AML-193 (cell line): ENCODE measurements at places on chromosomes 7 and 10.

GRCh38 chr7:116342125-116342524 is 131.8 kb downstream of the TES start:
- no peak for DNase-seq

- DNase-seq: no peak
These were observed 94.1 kb downstream of the CHST15 start for GRCh38 chr10:123999261-123999660.

- DNase-seq: no peak
These were observed 55.2 kb downstream of the GSAP start for GRCh38 chr7:77360969-77361368.

DNA sequence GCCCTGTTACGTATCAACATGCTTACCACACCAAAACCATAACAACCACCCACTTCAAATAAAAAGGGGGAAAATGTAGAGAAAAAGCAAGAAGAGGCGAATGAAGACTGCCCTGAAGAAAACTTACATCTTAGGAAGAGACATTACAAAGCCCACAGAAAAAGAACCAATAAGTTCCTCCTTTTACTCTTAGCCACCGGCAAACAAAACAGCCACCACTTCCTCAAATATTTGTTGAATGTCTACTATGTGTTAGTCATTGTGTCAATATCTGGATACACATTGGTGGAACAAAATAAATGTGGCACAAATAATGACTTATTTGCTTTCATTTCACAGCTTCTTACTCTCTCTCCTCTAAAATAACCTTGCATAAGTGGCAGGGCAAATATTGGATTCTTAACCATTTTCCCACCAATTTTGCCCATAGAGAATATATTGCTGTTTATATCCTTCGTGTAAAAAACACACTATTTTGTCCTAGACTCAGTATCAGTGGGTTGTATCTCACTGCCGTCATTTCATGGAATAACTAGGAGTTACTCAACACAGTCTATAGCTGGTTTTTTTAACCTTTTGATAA is 106.8 kb downstream of the ANK3 start:
- peak; percentile 64 for DNase-seq

GRCh38 chr10:87763086-87763861 is 54.8 kb downstream of the ATAD1 start:
- no peak for DNase-seq

- DNase-seq: peak; percentile 30
These were observed 58.4 kb downstream of the MAPK8 start for GRCh38 chr10:48364659-48365405.

GRCh38 chr10:69057951-69058297 is 30.0 kb upstream of the SRGN start:
- no peak for DNase-seq

DNA sequence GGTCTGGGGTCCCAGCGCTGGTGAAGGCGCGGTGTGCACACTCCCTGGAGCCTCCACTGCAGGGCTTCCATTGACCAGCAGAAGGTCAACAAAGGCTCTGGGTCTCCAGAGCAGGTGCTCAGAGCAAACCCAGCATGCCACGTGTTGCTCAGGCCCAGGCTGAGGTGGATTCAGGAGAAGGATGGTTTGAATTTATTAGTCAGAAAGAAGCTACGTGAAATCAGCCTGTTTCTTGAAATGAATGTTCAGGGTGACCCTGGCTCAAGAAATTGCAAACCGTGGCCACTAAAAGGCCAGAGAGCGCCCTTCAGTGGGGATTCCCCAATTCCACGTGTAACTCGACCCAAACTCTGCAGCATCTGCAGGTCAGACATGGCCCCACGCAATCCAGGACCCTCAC is 82.7 kb upstream of the PFKP start:
- DNase-seq: no peak

- no peak for DNase-seq
These were observed 142.5 kb downstream of the ACTR3B start for GRCh38 chr7:152902054-152902453.

DNA sequence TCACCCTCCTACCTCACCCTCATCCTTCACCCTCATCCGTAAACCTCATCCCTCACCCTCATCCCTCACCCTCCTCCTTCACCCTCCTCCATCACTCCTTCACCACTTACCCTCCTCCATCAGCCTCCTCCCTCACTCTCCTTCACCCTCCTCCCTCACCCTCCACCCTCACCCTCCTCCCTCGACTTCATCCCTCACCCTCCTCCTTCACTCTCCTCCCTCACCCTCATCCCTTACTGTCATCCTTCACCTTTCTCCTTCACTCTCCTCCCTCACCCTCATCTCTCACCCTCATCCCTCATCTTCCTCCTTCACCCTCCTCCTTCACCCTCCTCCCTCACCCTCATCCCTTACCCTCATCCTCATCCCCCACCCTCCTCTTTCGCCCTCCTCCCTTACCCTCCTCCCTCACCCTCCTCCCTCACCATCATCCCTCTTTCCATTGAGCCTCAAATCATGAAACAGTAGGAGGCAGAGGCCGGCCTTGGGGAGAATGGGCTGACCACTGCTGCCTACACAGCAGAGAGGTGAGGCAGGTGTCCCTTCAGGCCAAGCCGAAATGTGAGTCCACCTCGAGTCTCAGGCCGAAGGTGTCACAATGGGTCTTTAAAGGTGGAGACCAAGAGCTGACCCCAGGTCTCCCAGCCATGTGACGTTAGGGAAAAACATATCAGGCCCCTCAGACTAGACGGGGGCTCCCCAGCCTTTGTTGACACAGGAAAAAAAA is 53.0 kb downstream of the PDGFA start:
- DNase-seq: no peak

- no peak for DNase-seq
These were observed 96.1 kb downstream of the MMRN2 start for GRCh38 chr10:86861351-86861750.

DNA sequence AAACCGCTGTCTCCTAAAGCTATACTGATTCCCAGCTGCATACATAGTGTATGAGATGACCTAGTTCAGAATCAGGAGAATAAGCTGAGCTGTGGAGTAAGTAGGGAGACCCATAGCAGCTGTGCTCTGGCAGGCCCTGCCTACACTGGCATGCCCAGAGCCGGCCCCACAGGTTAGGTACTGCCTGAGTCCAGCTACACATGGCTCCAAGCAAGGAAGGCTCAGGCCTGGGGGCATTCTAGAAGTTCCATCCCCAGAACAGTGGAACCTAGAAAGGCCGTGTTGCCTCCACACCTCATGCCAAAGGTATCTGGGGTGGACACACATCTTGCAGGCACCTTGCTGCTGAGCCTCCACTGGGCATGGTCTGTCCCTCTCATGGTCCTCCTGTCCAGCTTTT is 195.7 kb upstream of the CDCA7L start:
- no peak for DNase-seq

- no peak for DNase-seq
These were observed 90.3 kb upstream of the ZNF438 start for GRCh38 chr10:31121757-31122577.

GRCh38 chr7:84274029-84274638 is 79.5 kb upstream of the SEMA3A start:
- DNase-seq: no peak

DNA sequence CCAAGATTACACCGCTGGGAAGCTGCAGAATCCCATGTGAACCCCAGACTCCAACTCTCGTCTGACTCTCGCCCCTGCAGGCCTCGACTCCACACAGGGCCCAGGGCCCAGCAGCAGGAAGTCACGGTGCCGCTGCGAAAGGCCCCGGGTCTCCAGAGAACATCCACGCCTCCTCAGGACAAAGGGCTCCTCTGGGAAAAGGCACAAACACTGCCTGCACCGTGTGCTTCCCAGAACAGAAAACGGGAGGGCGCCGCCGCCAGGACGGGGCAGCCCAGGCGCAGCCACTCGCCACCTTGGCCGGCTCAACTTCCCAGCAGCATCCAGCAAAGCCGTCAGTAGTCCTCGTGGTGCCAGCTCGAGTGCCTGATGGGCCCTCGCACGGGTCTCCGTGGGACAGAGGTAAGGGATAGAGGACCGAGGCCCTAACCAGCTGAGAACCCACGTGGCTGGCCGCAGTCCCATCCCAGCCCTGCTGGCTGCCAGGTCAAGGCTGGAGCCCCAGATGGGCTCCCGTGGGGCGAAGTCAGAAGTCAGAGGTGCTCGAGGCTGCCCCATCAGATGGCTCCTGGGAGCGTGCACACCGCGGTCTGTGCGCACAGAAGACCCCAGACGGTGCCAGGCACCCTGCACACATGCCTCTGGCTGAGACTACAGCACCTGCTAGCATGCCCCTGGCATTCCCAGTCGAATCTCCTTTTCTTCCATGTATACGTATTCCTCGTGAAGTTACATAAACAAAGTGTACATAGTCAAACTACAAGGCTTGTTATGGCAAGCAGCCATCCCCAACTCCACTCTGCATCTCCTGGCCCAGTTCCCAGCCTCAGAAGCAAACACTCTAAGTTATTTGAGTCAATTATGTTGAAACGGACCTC is 60.2 kb downstream of the MAD1L1 start:
- DNase-seq: no peak

GRCh38 chr10:79601939-79602338 is 8.8 kb upstream of the SFTPA1 start:
- no peak for DNase-seq

- no peak for DNase-seq
These were observed 130.7 kb downstream of the CELF2 start for GRCh38 chr10:11148142-11149028.

GRCh38 chr7:151104411-151105235 is 18.3 kb downstream of the AGAP3 start:
- DNase-seq: no peak

GRCh38 chr10:70355051-70356021 is 27.1 kb downstream of the LRRC20 start:
- DNase-seq: peak; percentile 43

- DNase-seq: no peak
These were observed 74.7 kb downstream of the VSTM4 start for GRCh38 chr10:49040601-49041000.

DNA sequence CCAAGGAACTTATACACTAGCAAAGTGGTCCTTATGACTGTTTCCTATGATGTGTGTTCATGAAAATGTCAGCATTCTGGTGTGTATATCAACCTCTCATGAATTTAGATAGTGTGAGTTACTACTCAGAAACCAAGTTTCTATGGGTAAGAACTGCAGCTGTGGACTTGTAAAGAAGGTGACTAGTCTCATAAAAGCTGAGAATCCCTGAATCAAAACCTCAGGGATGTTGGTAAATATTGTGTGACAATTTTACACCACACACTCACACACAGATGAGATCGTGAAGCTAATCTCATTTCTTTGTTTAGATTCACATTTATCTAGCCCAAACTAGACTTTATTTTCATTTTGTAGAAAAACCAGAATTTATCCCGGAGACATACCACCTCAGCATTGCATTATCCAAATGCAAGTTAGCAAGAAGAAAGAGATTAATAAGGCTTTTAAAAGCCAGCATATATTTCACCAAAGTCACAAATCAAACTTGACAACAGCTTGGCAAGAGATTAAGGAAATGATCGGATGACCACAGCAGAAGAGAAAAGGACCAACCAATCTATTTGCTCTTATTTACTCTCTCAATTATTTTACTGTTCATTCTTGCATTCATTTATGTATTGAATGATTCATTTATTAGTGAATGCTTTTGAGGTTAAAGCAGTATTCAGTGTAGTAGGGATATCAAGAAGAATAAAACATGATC is 92.9 kb downstream of the PLXDC2 start:
- no peak for DNase-seq

- no peak for DNase-seq
These were observed 5.3 kb downstream of the MCMBP start for GRCh38 chr10:119867317-119867716.

- no peak for DNase-seq
These were observed 6.8 kb downstream of the STK17A start for GRCh38 chr7:43589728-43590127.

DNA sequence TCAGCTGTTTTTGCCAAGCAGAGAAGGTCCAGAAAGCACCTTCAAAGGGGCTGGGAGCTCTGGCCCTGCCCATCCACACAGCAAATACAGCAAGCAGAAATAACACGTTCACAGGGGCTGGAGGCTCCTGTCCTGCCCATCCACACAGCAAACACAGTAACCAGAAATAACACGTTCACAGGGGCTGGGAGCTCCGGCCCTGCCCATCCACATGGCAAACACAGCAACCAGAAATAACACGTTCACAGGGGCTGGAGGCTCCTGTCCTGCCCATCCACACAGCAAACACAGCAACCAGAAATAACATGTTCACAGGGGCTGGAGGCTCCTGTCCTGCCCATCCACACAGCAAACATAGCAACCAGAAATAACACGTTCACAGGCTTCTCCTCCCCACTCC is 558.1 kb downstream of the PTPRN2 start:
- no peak for DNase-seq

GRCh38 chr7:1597066-1597760 is 27.4 kb upstream of the PSMG3 start:
- DNase-seq: no peak

- DNase-seq: no peak
These were observed 35.8 kb upstream of the GNAI1 start for GRCh38 chr7:80098795-80099194.

DNA sequence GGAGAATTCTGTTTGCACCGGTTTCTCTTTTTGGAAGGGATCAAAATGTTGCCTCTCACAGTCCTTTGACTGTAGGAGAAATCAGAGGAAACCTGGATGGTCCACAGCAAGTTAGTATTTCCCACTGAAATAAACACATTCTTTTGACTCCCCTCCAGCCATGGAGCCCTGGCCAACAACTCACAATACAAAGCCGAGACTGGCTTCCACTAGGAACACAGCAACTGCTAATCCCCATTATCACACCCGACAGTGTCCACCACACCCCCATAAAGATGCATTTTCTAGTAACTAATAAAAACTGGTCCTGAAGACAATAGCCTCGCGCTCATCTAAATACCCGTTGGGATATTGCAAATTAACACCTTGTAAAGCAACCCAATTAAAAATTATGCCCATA is 798 bp upstream of the MACROH2A2 start:
- DNase-seq: no peak

GRCh38 chr10:126037946-126038345 is 141.6 kb downstream of the FANK1 start:
- DNase-seq: no peak

- DNase-seq: no peak
These were observed 139.1 kb downstream of the TFPI2 start for GRCh38 chr7:93751421-93751820.

DNA sequence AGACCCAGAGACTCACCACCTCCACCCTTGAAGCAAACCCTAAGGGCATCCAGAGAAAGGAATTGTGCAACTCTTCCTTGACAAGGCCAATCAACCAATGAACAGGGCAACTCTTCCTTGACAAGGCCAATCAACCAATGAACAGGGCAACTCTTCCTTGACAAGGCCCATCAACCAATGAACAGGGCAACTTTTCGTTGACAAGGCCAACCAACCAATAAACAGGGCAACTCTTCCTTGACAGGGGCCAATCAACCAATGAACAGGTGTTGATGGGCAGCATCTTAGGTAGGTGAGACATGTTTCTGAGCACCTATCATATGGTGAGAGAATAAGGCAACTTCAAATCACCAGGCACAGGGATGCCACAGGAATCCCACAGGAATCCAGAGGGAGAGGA is 181.5 kb upstream of the RNF32 start:
- DNase-seq: no peak
